ENCODE measurements at places on chromosomes 11 and 22.

DNA sequence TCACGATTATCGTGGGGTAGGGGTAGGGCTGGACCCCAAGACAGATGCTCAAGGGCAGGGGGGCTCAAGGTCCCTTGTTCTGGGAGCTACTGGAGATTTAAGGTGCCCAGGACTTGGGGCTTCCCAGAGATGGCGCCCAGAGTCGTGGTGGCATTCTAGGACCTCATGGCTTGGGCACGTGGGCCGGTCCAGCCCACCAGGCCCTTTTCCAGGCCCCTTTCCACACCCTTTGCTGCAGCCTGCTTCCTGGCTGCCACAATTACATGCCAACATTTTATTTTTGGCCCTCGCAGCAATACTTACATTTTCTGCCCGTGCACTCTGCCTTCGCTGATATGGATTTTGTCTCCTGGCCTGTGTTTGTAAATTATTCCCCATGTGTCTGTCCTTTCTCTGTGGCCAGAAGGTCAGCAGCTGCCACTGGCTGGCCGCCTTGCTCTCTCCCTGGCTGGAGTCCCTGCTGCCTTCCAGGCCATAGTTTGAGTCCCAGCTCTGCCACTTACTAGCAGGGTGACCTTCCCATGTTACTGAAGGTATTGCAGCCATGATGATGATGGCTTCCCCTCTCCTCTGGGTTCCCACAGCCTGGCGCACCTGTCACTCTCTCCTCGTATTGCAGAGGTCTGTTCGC lies 11.2 kb downstream of the MB start:
- no peak for DNase-seq

- DNase-seq = no peak
These were observed 10.7 kb downstream of the DTX4 start for GRCh38 chr11:59182457-59183151.

DNA sequence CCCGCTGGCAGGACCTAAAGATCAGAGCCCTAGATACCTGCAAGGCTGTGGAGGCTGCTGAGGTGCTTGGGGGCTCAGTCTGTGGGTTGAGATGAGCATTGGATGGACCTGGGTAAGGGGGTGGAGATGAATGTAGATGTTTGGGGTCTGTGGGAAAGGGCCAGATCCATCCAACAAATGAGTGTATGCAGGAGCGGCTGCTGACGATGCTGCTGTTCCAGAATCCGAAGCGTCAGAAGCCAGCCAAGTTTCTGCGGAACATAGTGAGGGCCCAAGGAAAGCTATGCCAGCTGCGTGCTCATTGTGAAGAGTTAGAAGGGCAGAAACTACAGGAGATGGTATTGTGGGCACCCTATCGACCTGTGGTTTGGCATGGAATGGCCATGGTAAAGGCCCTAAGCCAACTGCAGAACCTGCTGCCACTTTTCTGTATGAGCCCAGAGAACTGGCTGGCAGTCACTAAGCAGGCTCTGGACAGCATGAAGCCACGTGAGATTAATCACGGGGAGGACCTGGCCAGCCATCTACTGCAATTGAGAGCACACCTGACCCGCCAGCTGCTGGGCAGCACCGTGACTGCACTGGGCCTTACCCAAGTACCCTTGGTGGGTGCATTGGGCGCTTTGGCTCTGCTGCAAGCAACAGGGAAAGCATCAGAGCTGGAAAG lies 36.6 kb downstream of the RRP8 start:
- no peak for DNase-seq

GRCh38 chr11:37087650-37088572 lies 489.9 kb upstream of the RAG2 start:
- DNase-seq = no peak

DNA sequence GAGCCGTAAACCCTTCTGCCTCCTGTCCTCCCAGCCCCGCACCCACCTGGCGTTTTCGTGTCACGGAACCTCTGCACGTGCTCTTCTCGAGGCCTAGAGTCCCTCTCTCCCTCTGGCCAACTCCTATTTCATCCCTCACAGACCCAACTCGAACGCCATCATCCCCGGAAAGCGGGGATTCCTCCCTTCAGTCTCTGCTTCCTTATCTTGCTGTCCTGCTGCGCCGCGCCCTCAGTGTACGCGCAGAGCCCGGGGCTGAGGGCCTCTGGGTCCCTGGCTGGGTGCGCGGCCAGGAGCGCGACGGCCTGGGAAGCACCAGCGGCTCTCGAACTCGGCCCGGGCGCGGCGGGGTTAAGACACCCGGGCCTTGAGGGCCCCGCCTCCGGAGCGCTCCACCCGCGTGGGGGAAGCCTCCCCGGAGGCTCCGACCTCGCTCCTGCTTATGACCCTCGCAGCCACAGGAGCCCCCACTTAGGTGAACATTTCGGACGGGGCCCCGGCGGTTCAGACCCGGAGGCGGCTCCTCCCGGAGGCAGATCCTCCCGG lies 398 bp upstream of the ATG16L2 start:
- peak; percentile 91 for DNase-seq

- no peak for DNase-seq
These were observed 73.9 kb upstream of the FGF3 start for GRCh38 chr11:69892986-69893555.

GRCh38 chr11:85939099-85940015 lies 84.2 kb downstream of the CCDC83 start:
- DNase-seq = no peak

DNA sequence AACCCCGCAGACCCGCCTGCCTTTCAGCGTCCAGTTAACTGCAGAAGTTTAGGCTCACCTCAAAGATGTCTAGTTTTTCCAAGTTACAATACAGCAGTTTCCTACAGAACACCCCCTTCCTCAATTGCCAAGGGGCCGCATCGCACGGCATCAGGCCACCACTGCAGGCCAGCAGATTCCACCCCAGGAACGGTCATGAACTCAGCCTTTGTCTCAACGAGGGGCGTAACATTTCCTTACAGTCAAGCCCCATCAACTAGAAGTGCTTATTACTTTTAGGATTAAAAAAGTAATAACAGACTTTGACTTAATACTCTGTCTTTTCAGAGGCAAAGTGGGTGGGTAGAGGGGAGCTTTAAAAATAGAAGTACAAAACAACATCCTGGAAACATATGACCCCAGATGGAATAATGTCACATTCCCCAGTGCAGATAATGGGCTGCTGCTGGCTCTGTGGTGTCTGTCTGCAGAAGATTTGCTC lies 36.3 kb downstream of the PPP2R1B start:
- no peak for DNase-seq

- DNase-seq = no peak
These were observed 74.6 kb downstream of the RAB30 start for GRCh38 chr11:82996966-82997606.

DNA sequence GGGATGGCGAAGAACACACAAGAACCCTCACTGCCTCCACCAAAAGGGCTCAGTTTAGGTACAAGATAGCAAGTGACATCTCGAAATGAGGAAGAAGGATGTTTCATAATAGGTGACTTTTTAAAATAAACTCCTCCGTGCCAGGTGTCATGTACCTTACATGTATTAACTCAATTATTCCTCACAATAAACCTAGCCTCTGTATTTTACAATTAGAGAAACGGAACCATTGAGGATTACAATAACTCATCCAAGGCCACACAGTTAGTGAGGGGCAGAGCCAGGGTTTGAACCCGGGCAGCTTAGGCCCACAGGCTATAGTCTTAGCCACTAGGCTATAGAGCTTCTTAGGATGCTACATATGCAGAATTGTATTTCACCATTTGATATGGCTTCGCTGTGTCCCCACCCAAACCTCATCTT lies 965 bp upstream of the PAMR1 start:
- no peak for DNase-seq

GRCh38 chr11:130771708-130772107 lies 144.6 kb downstream of the SNX19 start:
- DNase-seq = peak; percentile 69

GRCh38 chr11:117606790-117607189 lies 190.2 kb downstream of the DSCAML1 start:
- no peak for DNase-seq

DNA sequence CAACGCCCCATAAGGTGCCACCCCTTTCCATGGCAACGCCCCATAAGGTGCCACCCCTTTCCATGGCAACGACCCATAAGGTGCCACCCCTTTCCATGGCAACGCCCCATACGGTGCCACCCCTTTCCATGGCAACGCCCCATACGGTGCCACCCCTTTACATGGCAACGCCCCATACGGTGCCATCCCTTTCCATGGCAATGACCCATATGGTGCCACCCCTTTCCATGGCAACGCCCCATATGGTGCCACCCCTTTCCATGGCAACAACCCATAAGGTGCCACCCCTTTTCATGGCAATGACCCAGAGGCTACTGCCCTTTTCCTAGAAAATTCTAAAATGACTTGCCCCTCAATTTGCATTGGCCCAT lies 72.1 kb downstream of the BRD1 start:
- no peak for DNase-seq

- no peak for DNase-seq
These were observed 67.3 kb downstream of the PRDM11 start for GRCh38 chr11:45213717-45214116.

DNA sequence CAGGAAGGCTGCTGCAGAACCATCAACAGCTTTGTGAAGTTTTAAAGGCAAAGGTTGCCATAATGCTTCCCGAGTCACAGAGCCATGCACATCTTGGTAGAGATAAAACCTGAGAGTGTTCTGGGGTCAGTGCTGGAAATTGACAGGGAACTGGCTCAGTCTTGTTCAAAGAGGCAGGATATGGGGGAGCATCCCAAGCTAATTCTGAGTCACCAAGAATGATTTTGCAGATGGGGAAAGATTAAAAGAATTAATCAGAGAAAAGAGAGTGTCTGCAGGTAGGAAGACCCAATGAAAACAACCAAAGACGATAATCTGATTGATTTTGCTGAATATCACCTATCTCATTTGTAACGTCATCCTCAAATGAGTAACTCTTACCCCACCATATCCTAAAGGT lies 99.9 kb upstream of the CD44 start:
- no peak for DNase-seq

GRCh38 chr11:30567120-30567519 lies 19.0 kb downstream of the MPPED2 start:
- DNase-seq = no peak

DNA sequence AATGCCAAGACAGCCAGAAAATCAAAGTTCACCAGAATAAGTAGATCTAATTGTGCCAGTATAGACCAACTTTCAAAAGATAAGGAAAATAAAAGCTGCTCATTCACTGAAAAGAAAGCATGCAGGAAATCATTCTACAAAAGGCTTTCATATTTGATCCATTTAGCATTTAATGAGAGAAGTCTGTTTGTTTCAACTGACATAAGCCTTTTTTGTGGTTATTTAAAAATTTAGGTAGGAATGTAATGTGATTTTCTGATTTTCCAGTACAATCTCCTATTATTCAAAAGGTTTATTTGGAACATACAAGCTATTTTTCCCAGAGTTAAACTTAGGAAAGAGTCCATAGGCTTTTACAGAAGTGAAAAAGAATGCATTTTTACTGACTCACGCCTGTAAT lies 92.7 kb downstream of the SBF2 start:
- DNase-seq = no peak

DNA sequence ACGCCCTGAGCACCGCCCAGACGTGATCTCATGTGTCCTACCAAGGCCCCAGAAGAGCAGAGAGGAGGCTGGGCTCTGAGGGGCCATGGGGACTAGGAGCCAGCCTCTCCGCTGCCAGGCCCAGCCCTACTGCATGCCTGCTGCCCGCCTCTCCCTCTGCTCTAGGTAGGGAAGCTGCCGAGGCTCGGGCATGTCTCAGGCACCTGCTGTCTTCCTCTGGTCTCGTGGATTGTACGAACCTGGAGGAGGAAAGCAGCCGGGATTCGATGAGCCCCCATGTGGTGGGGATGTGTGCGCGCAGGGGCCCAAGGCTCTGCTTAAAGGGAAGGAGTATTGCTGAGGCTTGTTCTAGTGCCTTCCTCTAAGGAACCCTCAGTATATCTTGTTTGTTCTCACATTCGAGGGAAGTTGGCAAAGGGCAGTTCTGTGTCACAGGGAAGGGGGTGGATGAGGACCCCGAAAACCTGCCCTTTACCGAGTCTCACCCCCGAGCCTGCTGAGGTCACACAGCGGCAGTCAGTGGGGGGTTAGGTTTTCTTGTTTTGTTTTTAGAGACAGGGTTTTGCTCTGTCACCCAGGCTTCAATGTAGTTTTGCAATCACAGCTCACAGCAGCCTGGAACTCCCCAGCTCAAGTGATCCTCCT lies 21.2 kb downstream of the DAGLA start:
- DNase-seq = no peak

GRCh38 chr11:105799728-105800462 lies 190.0 kb downstream of the GRIA4 start:
- DNase-seq = no peak

DNA sequence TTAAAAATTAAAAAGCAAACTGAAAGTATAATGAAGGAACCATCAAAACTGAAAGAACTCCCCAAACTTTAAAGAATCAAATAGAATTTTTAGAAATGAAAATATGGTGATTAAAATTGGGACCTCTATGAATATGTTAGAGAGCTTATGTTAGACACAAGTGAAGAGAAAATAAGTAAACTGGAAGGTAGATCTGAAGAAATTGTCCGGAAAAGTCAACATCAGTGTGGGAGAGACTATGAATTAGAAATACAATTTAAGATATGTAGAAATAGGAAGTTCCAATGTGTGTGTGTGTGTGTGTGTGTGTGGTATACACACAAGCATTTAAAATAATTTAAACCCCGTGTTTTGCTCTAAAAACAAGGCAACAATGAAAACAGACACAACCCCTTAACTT lies 4.9 kb upstream of the OR8B4 start:
- no peak for DNase-seq

DNA sequence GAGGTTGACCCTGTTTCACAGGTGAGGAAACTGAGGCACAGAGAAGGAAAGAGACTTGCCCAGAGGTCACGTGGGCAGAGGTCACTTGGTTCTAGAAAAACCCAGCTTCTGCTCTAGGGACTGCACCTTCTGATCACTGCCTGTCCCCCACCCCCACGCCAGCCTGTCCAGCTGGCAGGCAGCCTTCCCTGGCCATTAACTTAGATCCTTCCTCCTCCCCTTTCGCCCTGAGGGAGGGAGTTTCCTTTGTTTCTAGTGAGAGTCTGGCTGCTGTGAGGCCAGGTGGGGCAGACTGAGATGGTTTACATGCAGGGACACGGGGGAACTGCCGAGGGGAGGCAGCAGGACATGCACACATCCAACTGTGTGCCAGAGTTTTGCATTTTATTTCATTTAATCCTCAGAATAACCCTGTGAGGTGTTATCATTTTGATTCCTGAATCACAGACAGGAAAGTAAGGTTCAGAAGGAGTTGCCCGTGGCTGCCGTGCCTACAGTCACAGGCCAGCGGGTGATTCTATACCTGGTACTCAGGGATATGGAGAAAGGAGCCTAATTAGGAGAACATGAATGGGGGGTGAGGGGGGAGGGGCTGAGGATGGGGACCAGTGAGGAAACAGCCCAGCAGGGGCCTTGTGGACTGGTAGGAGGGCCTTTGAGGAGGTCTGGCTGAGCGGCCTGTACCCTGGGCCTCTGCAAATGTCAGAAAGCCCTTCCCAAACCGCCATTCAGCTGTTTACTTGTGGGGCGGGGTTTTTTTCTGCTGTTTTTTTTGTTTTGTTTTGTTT lies 3.4 kb downstream of the FAM83F start:
- no peak for DNase-seq

DNA sequence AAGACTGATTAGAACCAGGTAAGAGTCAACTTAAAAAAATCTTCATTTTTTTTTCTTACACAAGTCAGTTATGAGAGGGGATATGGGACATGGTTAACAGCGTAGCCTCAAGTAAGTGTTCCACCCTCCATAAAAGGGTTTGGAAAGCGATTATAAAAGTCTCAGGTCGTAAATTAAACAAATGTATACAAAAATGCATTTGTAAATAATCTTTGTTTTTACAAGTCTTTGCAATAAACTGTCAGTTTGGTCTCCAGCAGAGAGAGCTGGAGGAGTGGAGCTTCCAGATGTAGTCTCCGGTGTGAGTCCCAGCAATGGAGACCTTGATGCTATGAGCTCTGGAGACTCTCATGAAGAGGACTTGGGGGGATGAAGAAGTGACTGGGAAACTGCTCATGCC lies 99.8 kb upstream of the TP53AIP1 start:
- no peak for DNase-seq
